Lung (tissue), 17 donors: ENCODE measurements at places on chromosomes 2 and 18. TPM values are rescaled to one million over a fixed set of nuclear protein-coding genes. Genes with fewer than 3 reads are reported as not detected.

ARL6IP6 gene
- 17.9 TPM for total RNA-seq

DNA sequence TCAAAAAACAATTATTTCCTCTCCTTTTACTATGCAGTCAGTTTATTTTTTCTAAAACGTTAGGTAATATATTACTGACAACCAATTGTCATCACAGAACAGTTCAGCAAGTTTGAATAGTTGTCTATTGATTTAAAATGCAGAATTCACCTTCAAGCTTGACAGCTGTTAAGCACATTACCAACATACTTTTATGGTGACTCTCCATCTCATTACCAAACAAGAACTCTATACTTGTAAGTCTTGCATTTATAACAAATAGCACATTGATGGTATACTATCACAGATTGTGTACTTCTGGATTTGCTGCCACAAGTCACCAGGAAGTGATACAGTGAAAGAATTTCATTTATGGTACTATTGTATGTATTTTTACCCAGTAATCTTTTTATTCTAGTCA, 99.4 kb upstream of the PPP1CB start:
- H3K27me3 ChIP-seq = no peaks in the 10 kb centered on the region
- H3K4me3 ChIP-seq = no peak overlapping the region
- H3K27ac ChIP-seq = no peak overlapping the region
- no peak for DNase-seq

GRCh38 chr2:230738924-230739323, 26.3 kb downstream of the CAB39 start:
- no peak overlapping the region for H3K4me3 ChIP-seq
- DNase-seq = peak; percentile 9
- no peaks in the 10 kb centered on the region for H3K27me3 ChIP-seq

CABYR gene
- 0.98 TPM for total RNA-seq

EPAS1 gene
- total RNA-seq = 1,051 TPM

DNA sequence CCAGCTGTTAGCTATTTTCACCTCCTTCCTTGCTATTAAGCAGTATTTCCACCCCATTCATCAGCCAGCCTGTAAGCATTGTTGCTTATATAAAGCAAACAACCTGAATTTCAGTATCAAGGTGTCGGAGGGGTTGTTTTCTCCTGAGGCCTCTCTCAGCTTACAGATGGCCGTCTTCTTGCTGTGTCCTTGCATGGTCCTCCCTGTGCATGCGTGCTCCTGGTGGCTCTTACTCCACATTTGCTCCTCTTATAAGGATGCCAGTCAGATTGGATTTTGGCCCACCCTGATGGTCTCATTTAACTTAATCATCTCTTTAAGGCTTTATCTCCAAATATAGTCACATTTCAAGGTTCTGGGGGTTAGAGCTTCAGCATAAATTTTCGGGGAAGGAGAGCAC, 2.6 kb downstream of the MAIP1 start:
- H3K27ac ChIP-seq = no peak overlapping the region
- no peaks in the 10 kb centered on the region for H3K27me3 ChIP-seq
- no peak for DNase-seq
- H3K4me1 ChIP-seq = peaks cover 17% of the 10 kb centered on the region

CHRNG gene
- not detected for total RNA-seq

ABI2 gene
- total RNA-seq = 68.1 TPM

TUBA4A gene
- 37.9 TPM for total RNA-seq

C2orf15 gene
- total RNA-seq = 3.6 TPM

FRZB gene
- 7.4 TPM for total RNA-seq

DNA sequence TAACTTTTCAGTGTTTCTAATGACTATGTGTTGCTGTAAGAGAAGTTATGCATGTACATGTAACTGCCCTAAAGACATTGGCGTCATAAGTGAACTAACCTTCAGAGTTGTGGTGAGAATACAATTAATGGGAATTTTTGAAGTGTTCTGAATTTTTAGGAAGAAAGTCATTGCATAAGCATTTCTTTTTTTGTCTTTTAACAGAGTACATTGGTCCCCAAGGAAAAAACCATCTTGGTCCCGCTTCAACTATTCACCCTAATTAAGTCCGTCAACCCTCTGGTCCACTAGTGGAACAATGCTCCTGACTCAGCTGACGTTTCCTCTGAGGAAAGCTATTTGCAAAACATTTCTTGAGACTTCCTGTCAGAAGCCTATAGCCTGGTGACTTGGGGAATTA, 41.1 kb upstream of the VIT start:
- H3K4me1 ChIP-seq = no peaks in the 10 kb centered on the region
- H3K27ac ChIP-seq = no peak overlapping the region
- no peaks in the 10 kb centered on the region for H3K27me3 ChIP-seq

IL1RL2 gene
- 1.3 TPM for total RNA-seq

KCNG3 gene
- 2.8 TPM for total RNA-seq

- no peak overlapping the region for H3K4me3 ChIP-seq
- peaks cover 2% of the 10 kb centered on the region for H3K4me1 ChIP-seq
- no peak for DNase-seq
- H3K27ac ChIP-seq = no peak overlapping the region
- no peaks in the 10 kb centered on the region for H3K27me3 ChIP-seq
Measured at GRCh38 chr2:157592948-157593347, 35.7 kb downstream of the ACVR1C start.

DNA sequence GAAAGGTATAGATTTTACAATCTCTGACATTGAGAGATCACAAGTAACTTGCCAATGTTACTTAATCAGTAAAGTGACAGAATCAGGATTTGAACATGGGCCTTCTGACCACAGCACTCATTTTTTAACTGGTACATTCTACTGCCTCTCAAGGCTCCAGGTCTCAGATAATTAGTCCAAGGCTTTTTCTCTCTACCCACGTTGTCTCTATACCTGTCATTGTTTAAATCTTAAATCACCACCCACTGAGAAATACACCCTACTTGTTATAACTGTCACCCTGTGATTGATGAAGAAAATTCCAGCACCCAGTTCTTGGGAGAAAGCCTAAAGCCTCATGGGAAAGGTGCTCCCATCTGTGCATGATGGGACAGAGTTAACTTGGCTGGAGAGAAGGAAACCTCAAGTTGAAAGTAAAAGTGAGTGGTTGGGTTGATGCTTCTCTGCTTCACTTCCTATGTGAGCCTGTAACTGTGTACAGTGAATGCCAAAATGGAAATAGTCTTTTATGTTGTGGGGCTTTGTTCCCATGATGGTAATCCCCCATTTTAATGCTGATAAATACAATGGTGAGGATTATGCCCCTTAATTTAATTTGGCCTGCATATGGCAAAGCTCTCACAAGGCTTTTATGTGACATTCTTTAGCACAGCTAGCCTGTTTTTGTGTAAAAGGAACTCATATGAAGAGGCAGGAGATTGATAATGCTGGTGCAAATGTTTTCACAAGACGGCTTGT, 190.1 kb upstream of the SP5 start:
- H3K4me3 ChIP-seq = no peak overlapping the region
- no peak for DNase-seq
- no peaks in the 10 kb centered on the region for H3K27me3 ChIP-seq
- H3K4me1 ChIP-seq = peaks cover under 1% of the 10 kb centered on the region

- no peak overlapping the region for H3K27ac ChIP-seq
- no peaks in the 10 kb centered on the region for H3K36me3 ChIP-seq
- no peak overlapping the region for H3K4me3 ChIP-seq
Measured at GRCh38 chr2:184187421-184187971, 410.8 kb upstream of the ZNF804A start.

- no peak overlapping the region for H3K27ac ChIP-seq
- DNase-seq = peak; percentile 4
- H3K27me3 ChIP-seq = no peaks in the 10 kb centered on the region
- H3K4me1 ChIP-seq = no peaks in the 10 kb centered on the region
- H3K4me3 ChIP-seq = no peak overlapping the region
Measured at GRCh38 chr18:27665264-27665799, 480.2 kb upstream of the CHST9 start.
